ENCODE measurements at places on chromosomes 2 and 18.

- no peak for DNase-seq
Observed at GRCh38 chr2:46831051-46831868, 84.3 kb downstream of the MCFD2 start.

GRCh38 chr18:7259475-7259874, 28.6 kb downstream of the LRRC30 start:
- no peak for DNase-seq

GRCh38 chr2:120546048-120546864, 189.4 kb upstream of the GLI2 start:
- DNase-seq: no peak

- no peak for DNase-seq
Observed at GRCh38 chr2:7288484-7288883, 371.3 kb downstream of the RNF144A start.

DNA sequence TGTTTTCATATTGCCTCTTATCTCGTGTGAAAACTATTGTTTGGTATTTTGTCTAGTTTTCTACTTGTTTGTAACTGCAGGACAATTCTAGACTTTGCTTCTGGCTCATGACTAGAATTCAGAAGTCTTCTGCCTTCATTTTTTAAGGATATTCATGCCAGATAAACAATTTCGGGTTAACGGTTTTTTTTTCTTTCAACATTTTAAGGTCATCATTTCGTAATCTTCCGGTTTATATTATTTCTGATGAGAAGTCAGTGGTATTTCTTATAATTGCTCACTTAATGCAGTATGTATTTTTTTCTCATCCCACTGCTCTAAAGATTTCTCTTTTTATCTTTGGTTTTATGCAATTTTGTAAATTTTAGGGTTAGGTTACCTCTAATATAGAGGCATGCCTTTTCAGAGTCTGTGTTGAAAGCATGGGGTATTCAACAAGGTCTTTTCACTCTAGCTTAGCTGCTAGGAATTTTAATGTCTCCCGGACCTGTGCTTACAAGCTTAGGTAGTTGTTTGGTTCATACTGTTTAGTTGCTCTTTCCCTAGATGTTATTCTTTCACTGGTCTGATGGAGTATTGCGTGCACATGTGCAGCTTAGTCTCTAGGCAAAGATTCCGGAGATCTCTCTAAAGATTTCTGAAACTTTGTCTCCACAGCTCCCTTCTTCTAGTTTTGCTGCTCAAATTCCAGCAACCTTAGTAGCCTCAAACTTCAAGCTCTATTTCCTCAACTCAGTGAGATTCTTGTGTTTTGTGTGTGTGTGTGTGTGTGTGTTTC, 198.1 kb downstream of the MCFD2 start:
- DNase-seq: no peak

DNA sequence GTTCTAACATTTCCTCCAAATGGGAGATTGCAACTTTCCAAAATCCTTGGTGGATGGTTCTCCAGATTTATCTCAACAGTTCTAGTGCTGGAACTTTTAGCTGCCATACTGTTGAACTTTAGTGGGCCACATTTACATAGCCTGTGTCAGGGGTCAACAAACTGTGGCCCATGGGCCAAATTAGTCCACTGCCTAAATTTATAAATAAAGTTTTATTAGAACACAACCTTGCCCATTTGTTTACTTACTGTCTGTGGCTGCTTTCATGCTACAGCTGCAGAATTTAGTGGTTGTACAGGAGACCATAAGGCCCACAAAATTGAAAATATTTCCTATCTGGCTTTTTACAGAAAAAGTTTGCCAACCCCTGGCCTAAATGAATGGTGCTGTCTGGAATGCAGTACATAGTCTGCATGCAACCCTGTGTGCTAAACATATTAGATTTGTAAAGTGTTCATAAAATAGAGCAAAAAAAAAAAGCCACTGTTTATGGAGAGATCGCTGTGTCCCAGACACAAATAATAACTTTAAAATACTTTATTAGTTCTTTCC, 30.3 kb downstream of the MGAT5 start:
- DNase-seq: no peak

DNA sequence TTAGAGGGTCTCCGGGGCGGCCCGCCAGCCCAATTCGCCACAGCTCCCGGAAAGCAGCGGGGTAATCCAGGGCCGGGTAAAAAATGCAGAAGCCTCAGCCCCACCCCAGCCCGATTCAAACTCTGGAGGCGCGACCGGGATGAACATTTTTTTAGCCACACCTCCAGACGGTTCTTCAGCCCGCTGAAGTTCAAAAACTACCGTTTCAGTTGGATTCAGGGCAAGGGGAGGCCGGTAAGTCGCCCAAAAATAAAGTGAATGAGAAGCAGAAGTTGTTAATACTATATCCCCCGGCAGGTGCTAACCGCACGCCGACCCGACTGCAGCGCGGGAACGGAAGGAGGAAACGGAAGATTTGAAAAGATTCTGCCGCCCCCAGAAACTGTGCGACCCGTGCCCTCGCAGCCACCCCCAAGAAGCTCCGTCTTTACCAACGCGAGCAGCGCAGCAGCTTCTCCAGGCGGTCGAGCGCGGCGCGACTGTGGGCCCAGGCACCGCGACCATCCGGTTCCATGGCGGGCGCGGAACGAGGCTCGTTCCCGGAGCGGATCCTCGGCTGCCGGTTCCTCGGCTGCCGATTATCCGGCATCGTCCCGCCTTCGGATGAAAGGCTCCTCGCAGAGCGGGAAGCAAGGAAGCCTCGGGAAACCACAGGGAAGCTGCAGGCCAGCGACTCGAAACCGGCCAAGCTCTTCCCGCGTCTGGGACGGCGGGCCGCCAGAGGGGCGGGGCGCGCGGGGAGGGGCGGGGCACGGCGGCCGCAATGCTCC, at the start of gene BARD1:
Gene BARD1, minus strand, starts transcription at position 703 of the 770 bp plus-strand sequence. Its CDS starts 114 bp downstream, at position 589.
- peak; percentile 2 for DNase-seq

GRCh38 chr2:178491612-178492011, 11.4 kb downstream of the PLEKHA3 start:
- DNase-seq: no peak

GRCh38 chr2:173427887-173428668, 73.4 kb downstream of the CDCA7 start:
- no peak for DNase-seq

GRCh38 chr2:48227617-48228344, 302.2 kb upstream of the STON1 start:
- no peak for DNase-seq

DNA sequence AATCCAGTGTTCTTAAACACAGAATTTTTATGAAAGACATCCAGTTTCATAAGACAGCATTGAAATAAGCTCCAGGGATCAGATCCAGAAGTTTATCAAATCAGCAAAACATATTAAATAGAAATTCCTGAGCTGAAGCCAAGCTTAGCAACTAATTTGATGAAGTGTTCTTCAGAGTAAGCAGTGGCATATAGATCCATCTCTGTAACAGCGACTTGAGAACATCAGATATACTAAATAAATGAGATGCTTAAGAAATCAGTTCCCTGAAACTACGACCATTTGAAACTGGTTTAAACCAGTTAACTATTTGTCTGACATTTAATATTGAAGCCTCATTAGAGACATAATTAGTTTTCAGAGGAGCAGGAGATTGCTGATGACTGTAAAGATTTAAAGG, 34.1 kb downstream of the PPP1R1C start:
- DNase-seq: no peak

GRCh38 chr18:79744625-79745024, 53.1 kb upstream of the KCNG2 start:
- no peak for DNase-seq

GRCh38 chr2:131010566-131010965, 82.7 kb downstream of the FAM168B start:
- DNase-seq: no peak

DNA sequence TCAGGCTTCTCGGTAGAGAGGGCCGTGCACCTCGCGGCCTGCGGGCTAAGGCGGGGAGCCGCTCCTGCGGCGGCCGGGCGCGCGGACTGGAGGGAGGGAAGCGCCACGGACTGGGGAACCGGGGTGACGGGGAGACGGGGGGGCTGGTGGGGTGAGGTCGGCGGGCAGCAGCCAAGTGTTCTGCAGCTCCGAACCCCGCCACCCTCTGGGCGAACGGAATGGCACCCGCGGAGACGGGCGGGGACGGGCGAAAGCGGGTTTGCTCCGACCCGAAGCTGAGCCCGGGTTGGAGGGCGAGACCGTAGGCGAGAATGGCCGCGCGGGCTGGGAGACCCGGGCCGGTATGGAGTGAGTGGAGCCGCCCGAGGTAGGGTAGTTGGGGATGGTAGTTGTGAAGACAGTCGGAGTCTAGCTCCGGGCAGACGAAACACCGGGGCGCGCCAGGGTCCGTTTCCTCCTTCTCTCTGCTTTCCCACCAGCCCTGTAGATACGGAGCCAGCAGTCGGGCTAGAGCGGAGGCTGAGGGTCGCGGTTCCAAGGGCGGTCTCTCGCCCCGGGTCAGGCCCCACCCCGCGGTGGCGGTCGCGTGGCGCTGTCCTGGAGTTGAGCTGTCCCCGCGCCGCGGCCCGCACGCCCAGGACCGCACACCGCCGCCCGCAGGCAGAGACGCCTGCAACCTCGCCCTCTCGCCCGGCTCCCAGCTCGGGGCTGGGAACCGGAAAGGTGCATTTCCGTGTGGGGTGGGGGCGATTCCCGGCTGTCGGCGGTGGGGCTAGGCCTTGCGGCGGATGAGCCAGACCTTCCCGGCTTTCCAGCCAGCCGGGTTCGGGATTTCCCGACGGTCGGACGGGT, 160.3 kb upstream of the SIX2 start:
- no peak for DNase-seq

GRCh38 chr2:189163889-189164288, 15.7 kb downstream of the COL5A2 start:
- no peak for DNase-seq

- no peak for DNase-seq
Observed at GRCh38 chr18:55031164-55031563, 71.9 kb upstream of the CCDC68 start.

All from stimulated activated CD4-positive, alpha-beta T cell treated with anti-CD3 and anti-CD28 coated beads, Interleukin-1b, Interleukin-23, amount 100 ng/mL, for 1 hour (primary cell).